ENCODE measurements at places on chromosomes 13 and 19.

- no peak for DNase-seq
Observed at GRCh38 chr19:17216058-17216670, 1.0 kb downstream of the USE1 start.

DNA sequence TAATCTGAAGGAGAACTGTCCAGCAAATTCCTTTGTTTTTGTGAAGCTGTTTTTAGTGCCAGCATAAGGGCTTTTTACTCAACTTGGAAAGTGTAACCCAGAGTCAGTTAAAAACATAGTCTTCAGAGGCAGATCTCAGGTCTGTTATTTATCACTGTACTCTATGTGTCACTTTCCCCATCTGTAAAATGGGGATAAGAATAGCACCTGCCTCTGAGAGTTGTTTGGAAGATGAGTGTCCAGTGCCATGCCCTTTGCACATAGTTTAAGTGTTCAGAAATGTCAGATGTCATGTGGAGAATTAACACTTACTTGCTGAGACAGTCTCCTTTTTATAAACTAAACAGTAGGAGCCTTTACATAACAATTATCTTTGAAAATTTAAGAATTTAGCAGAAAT is 27.9 kb downstream of the USPL1 start:
- DNase-seq = no peak

- no peak for DNase-seq
Observed at GRCh38 chr19:10516671-10517286, 468 bp downstream of the S1PR5 start.

GRCh38 chr19:48835734-48836088 is 580 bp downstream of the HSD17B14 start:
- peak; percentile 75 for DNase-seq

DNA sequence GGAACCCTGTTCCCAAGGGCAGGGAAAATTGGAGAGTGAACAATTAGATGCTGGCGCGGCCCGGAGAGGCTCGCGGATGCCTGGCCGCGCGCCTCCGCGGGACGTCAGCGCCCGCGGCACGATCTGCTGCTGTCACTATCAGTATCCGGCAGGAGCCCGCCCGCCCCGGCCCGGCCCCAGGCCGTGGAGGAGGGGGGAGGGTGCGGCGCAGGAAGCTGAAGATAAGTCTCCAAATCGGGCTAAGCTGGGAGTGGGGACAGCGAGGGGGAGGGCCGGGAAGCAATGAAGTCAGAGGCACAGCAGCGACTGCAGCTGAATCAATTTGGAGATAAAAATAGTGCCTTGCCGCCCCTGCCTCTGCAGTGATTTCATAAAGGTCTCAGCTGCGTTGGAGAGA is 441.5 kb upstream of the KLF12 start:
- peak; percentile 28 for DNase-seq

DNA sequence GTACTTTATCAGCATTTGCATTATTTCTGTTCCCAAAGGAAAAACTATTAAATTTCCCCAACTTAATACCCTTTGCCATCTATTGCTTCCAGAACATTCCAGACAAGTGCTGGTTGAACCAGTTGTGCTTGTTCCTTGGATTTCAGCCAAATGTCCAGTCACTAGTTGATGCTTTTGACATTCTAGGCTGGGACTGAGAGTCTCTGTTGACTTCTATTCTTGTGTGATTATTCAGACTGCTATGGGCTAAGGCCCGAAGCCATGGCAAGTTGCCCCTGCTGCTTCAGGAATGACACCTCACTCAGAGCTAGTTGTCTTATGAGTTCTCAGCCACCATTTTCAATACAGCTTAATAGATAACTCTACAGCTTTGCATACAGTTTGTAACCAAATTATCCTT is 458.1 kb upstream of the ARGLU1 start:
- peak; percentile 4 for DNase-seq

GRCh38 chr13:84086847-84087162 is 204.5 kb upstream of the SLITRK1 start:
- DNase-seq = no peak

DNA sequence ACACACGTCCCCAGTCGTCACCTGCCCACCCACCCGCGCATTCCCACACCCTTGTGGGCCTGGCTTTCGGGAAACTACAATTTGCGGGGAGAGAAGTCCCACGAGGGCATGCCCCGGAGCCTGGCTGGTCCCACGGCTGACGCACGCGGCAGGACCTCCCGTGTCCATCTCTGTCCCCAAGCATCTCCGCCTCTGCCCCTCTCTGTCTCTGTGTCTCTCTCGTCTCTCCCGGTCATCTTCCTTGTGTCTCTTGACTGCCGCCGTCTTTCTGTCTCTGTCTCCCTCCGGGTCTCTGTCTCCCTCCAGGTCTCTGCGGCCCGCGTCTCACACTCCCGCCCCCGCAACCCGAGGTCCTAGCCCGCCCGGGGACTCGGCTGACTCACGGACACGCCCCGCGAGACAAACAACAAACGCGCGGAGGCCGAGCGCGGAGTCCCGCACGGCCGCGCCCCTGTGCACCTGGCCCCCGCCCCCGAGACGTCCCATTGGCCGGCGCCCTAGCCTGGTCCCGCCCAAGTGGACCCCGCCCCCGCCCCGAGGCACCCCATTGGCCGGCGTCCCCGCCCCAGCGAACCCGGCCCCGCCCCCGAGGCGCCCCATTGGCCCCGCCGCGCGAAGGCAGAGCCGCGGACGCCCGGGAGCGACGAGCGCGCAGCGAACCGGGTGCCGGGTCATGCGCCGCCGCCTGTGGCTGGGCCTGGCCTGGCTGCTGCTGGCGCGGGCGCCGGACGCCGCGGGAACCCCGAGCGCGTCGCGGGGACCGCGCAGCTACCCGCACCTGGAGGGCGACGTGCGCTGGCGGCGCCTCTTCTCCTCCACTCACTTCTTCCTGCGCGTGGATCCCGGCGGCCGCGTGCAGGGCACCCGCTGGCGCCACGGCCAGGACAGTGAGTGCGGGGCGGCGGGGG is at the start of gene FGF22:
Gene FGF22 (plus strand): TSS at position 627 of the 908 bp plus-strand sequence. CDS start 47 bp downstream, at position 674.
- peak; percentile 92 for DNase-seq

DNA sequence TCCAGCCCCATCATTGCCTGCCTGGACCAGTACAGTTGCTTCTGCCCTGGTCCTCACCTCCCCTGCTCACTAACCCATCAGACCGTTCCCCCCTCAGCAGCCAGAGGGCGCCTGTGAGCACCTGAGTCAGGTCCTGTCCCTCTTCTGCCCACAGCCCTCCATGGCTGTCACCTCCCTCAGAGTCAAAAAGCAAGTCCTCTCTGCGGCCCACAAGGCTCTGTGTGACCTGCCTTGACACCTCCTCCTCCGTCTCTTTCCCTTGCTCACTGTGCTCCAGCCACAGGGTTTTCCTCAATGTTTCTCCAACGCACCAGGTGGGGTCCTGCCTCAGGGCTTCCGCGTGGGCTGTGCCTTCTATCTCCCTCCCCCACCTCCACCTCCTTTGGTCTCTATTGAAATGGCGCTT is 29.4 kb upstream of the PTPRS start:
- DNase-seq = peak; percentile 0

GRCh38 chr19:39007096-39007495 is 25.3 kb downstream of the FBXO27 start:
- no peak for DNase-seq

DNA sequence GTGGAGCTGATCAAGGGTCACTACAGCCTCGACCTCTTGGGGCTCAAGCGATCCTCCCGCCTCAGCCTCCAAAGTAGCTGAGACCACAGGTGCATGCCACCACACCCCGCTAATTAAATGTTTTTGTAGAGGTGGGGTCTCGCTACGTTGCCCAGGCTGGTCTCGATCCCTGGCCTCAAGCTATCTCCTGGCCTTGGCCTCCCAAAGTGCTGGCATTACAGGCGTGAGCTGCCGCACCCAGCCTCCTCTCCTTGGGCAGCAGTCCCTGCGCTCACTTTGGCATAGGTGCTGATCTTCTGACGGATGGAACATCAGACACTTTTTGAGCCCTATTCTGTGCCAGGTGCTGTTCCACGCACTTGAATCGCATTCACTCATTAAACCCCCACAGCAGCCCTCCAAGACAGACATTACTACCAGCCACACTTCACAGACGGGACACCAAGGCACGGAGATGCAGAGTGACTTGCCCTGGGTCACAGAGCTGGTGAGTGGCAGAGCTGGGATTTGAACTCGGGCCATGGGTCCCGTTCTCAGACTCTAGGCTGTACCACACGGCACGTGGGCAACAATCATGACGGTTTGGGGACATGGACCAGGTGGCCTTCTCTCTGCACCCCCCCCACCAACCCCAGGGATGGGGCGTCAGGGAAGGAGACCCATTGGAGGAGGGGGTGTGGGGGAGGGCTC is 3.2 kb downstream of the MEIS3 start:
- DNase-seq = no peak

DNA sequence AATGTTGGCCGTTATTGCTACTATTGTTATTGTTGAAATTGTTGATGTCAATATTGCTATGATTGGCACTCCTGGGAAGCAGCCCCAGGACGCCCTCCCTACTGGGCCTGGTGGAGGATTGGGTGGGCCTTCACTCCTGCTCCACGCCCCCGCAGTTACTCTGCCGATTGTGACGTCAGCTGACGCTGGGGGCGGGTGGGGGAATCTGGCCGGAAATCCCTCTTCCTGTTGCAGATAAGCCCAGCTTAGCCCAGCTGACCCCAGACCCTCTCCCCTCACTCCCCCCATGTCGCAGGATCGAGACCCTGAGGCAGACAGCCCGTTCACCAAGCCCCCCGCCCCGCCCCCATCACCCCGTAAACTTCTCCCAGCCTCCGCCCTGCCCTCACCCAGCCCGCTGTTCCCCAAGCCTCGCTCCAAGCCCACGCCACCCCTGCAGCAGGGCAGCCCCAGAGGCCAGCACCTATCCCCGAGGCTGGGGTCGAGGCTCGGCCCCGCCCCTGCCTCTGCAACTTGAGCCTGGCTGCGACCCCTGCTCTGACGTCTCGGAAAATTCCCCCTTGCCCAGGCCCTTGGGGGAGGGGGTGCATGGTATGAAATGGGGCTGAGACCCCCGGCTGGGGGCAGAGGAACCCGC is at the start of gene ETV2:
Gene ETV2 (plus strand): TSS at position 231 of the 637 bp plus-strand sequence. CDS start 716 bp downstream, outside the sequence.
- DNase-seq = no peak

GRCh38 chr13:69970520-69970919 is 137.1 kb upstream of the ATXN8OS start:
- DNase-seq = no peak

DNA sequence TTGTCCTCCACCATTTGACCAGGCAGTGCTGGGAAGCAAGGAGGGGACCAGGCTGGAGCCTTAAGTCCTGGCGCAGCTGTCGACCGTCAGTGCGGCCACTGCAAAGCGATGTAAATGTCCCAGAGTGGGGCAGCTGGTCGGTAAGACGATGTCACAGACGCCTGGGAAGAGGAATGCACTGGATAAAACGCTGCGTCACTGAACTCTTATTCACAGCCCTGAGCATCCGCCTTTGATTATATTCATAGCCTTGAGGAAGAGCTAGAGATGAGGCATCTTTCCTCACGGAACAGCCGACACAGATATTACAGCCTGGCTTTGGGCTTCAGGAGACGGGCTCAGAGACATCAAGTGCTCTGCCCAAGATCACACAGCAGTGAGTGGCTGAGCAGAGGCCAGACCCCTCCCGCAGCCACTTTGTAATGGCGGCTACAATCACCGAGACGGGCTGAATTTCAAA is 17.6 kb upstream of the TUBGCP3 start:
- DNase-seq = no peak

GRCh38 chr13:82797876-82798275 is 1084.4 kb downstream of the SLITRK1 start:
- DNase-seq = no peak

DNA sequence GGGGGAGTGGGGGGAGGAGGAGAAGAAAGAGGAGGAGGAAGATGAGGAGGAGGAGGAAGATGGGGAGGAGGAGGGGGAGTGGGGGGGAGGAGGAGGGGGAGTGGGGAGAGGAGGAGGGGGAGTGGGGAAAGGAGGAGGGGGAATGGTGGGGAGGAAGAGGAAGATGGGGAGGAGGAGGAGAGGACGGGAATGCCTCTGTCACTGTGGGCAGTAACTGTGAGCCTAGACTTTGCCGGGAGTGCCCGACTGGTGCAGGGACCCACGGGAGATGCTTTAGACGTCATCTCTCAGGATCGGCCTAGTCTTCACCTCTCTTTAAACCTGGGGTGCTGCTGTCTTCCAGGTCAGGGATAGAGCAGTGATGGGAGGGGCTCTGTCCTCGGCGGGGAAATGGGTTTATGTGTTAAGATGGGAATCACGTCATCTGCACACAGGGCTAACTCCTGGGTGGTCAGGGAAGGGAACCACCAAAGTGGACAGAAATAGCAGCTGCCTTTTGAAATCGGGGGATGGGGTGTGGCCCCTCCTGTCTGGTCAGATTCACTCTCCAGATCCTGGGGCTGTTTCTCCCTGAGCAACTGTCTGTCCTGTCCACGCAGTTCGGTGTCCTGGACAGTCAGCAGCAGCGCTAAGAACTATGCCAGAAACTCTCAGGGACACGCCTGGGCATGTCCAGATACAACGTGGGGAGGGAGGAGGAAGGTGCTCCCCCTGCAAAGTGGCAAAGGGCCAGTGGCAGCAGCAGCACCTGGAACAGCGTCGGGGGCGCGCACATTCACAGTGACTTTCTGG is 26.9 kb downstream of the GAS6 start:
- peak; percentile 65 for DNase-seq

DNA sequence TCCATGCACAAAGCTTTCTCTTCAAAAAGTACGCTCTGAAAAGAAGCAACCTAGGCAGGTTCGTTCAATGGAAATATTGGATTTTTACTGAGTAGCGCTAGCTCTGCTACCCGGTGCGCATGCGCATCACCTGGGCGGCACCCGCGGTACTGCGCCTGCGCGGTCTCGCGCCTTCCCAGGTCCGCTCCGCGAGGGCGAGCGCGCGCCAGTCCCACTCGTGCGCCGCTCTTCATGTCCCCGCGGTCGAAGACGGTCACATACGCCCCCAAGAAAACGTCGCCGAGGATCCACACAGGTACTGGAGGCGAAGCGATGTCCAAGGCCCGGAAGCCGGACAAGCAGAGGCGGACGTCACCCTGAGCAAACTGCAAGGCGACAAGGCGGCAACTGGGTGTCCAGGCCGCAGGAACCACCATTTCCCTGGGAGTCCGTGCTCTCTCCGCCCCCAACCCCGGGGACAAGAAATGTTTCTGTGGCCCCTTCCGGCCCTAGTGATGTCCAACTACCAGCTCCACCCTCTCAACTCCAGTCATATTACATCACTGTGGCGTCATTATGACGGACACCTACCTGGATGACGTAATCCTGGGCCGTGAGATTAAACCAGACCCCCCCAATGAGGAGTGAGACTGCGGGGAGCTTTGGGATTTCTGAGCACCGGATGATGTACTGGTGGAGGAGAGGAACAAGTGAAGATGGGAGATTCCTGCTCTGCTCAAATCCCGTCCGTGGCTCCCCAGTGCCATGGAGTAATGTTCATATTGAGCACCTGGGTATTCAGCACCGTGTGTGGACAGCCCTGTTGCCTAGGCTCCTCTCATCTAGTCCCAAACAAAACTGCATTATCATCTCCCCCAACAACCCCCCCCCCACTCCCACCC is 4.8 kb upstream of the KCNC3 start:
- DNase-seq = peak; percentile 94

GRCh38 chr13:71874458-71874857 is 7.5 kb upstream of the DACH1 start:
- no peak for DNase-seq

GRCh38 chr19:52114691-52115090 is 19.1 kb upstream of the ZNF841 start:
- no peak for DNase-seq

GRCh38 chr19:3480383-3481091 is at the start of gene SMIM24:
TSS of gene SMIM24 (minus strand) at chr19:3480525. CDS start at chr19:3480463, 62 bp downstream.
- no peak for DNase-seq

- DNase-seq = no peak
Observed at GRCh38 chr19:2207991-2208860, 27.9 kb downstream of the PLEKHJ1 start.

Data from C1 segment of cervical spinal cord (tissue), 14 donors.